ENCODE measurements at places on chromosomes 1 and 21.

GRCh38 chr1:221780175-221780574 lies 38.3 kb upstream of the DUSP10 start:
- DNase-seq: no peak

DNA sequence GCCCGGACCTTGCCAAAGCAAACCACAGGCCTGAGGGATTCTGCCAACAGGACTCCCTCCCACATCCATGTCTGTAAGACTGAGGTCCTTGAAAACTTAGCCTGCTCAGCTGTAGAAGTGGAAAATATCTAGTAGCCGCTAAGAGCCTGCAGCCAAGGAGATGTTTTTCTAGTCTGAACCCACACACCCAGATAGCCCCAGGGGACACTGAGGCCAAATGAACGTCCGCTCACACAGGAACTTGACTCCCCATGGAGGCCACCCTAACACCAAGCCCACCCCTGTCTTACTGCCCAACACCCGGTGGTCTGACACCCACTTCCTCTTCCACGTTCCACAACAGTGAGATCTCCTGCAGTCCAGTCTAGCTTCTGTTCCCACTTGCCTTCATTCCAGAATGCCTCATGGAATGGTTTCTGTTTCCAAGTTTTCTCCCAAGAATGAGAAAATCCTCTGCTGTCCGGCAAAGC lies 174.8 kb downstream of the PLPP3 start:
- DNase-seq: no peak

GRCh38 chr1:66176012-66176715 lies 357.8 kb upstream of the SGIP1 start:
- no peak for DNase-seq

DNA sequence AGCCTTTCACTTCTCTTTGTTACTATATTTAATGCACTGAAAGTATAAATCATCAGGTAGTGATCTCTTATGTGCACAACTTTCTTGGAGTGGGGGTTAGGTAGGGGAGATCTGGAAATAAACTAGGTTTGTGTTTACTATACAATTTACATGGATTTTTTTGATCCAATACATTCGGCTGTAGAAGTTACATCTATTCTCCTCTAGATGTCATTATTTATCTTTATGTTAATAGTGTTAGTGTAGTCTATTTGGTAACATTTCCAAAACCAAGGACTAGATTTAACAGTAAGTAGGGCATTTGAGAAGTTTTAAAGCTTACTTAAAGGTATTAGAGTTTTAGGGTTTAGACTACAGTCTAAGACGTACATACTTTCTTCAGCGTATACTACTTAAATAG lies 5.4 kb downstream of the VPS45 start:
- DNase-seq: no peak

GRCh38 chr1:37323486-37324377 lies 150.6 kb upstream of the ZC3H12A start:
- peak; percentile 1 for DNase-seq

GRCh38 chr1:44208226-44208625 lies 5.0 kb upstream of the DMAP1 start:
- no peak for DNase-seq

GRCh38 chr1:194644528-194644927 lies 1458.1 kb upstream of the B3GALT2 start:
- no peak for DNase-seq

GRCh38 chr1:208149776-208150514 lies 94.2 kb downstream of the PLXNA2 start:
- no peak for DNase-seq

DNA sequence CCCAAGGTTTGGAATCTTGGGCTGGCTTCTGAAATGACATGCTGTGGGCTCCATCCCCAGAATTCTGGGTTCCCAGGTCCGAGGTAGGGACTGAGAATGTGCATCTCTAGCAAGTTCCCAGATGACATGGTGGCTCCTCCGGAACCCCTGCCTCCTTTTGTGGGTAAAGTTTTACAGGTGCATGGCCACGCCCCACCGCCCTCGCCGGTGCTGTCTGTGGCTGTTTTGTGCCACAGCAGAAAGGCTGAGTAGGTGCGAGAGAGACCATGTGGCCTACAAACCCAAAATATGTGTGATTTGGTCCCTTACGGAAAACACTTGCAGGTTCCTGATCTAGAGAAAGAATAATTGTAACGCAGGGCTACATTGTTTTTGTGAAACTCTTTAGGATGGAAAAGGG lies 30.9 kb downstream of the SKI start:
- peak; percentile 58 for DNase-seq

GRCh38 chr1:6325482-6325881 lies 64.6 kb upstream of the GPR153 start:
- DNase-seq: no peak

DNA sequence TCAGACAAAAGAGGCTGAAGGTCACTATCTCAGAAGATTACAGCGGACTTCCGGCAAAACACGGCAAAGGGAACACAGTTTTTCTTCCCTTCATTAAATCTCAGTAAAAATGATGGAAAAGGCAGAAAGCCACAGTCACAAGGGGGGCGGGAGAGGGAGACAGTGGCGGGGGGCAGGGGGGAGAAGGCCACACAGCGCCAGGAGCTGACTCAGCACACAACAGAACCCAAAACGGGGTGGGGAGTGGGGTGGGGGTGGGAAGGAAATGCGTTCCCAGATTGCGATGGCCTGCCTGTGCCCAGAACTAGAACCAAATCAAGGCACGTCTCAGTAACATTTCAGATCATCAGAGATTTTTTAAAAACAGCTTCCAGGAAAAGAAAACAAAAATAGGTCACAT lies 13.4 kb downstream of the CFAP74 start:
- no peak for DNase-seq

- DNase-seq: no peak
Measured at GRCh38 chr1:3419415-3420204, 34.9 kb upstream of the ARHGEF16 start.

DNA sequence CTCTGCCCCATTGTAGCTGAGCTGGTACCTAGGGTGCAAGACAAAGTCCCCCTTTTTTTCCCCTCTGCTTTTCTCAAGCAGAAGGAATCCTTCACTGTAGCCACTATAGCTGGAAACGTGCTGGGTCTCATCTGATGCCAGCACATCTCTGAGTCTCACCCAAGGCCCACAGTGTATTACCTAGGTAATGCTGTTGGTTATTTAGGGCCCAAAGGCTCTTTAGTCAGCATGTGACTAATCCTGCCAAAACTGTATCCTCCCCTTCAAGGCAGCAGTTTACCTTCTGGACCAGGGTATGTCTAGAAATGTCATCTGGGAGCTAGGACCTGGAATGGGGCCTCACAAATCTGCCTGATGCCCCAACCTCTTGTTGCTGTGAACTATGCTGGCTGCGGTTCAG lies 423.4 kb downstream of the NUF2 start:
- DNase-seq: no peak

DNA sequence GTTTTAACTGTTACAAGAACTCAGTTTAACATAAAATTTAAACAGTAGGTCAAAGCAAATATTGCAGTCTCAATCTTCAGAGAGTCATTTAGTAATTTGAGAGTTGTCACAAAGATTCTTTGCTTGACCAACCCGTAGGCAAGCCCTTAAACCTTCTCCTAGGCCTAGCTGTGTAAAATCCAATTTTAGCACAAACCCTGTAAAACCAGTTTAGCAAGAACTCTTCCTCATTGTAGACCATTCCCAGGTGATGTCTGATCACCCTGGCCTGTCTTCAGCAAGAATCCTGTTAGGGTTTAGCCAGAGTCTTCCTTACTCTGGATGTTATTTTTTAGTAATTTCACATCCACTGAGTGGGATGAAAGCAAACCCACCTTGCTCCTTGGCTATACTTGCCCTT lies 30.1 kb downstream of the LRIG2 start:
- no peak for DNase-seq

- DNase-seq: no peak
Measured at GRCh38 chr1:115112496-115113375, 23.4 kb upstream of the TSPAN2 start.

DNA sequence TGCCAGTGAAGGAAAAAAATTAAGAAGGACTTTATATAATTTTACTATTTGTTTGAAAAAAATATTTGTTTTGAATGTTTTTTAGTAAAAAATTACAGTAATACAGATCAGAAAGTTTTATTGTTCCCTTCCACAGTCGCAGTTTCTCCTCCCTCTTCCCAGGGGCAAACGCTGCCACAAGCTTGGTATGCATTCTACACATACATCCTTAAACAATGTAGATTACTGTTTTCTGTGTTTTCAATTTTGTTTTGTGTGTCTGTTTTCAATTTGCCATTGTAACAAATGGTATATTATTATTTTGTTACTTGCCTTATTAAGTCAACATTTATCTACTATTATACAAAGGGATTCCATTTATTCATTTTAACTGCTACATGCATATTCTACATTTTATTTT lies 257.1 kb downstream of the HMCN1 start:
- no peak for DNase-seq

DNA sequence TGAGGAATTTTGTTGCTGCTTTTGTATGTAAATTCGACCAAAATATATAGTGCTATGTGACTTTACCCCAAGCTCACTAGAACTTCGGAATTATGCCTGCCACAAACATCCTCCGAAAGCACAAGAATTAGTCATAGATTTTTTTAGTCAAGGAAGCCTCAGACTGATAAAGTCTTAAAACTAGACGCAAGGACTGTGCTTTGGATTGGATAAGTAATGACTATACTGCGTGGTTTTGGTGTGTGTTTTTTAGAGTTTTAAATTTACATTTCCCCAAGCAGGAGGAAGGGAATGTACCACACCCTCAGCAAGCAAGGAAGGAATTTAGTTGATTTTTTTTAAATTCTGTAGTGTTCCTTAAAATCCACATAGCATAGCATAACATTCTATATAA lies 10.3 kb downstream of the WLS start:
- no peak for DNase-seq

DNA sequence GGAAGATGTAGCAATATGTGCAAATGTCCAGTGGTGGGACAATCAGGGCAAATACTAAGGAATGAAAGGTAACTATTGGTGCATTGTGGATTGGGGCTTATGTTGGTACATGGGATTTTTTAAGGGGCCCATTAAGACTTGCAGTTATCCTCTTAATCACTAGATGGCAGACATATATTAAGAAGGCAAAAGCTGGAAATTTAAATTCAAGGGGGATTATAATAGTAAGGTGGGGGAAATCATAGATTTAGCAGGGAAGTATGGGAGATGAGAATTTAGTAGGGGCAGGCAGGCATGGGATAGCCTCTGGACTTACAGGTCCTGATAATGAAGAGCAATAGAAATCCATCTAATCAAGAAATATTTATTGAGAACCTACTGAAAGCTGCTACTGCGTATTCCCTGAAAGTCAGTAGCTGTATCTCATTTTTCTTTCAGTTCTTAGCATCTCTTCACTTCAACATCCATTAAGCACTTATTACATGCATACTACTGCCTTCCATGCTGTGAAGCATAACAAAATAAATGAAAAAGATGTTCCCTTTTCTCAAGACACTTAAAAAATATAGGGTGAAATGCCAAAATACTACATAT lies 251.8 kb downstream of the CRB1 start:
- no peak for DNase-seq

DNA sequence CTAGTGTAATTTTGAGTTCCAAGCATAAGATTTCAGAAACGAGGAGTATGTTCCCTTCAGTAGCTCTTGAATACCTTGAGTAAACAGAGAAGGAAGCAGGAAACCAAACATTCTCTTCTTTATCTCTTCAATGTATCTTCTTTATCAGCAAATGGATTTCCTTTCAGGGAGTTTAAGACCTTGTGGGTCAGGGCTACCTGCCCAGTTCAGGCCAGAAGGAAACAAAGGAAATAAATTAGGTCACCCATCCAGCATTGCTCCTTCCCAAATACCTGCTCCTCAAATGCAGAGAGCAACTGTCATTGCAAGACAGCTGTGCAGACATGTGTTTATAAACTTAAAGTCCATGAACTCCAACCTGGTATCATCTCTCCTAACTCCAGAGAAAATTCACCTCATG lies 130.1 kb upstream of the SOD1 start:
- DNase-seq: no peak

DNA sequence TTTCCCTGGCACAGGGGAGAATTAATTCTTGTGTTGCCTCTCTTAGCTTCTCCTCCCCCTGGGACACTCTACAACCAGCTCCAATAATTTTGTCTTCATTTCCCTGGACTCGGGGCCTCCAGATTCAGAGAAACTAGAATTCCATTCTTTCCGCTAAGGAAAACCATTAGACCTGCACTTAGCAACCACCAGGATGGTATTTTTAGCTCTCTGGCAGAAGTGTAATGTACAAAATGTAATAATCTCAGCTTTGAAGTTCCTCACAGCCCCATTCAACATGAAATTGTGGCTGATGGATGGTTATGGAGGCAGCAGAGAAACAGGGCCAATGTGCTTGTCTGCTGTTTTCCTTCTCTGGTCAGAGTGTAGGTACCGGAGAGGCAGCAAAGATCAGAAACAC lies 113.8 kb downstream of the KCND3 start:
- no peak for DNase-seq

GRCh38 chr1:54547601-54548388 lies at the start of gene ACOT11:
TSS of gene ACOT11 (plus strand) at chr1:54548228. CDS start at chr1:54548310, 82 bp downstream.
- DNase-seq: no peak

GRCh38 chr1:44019466-44019948 lies 11.8 kb downstream of the SLC6A9 start:
- no peak for DNase-seq

DNA sequence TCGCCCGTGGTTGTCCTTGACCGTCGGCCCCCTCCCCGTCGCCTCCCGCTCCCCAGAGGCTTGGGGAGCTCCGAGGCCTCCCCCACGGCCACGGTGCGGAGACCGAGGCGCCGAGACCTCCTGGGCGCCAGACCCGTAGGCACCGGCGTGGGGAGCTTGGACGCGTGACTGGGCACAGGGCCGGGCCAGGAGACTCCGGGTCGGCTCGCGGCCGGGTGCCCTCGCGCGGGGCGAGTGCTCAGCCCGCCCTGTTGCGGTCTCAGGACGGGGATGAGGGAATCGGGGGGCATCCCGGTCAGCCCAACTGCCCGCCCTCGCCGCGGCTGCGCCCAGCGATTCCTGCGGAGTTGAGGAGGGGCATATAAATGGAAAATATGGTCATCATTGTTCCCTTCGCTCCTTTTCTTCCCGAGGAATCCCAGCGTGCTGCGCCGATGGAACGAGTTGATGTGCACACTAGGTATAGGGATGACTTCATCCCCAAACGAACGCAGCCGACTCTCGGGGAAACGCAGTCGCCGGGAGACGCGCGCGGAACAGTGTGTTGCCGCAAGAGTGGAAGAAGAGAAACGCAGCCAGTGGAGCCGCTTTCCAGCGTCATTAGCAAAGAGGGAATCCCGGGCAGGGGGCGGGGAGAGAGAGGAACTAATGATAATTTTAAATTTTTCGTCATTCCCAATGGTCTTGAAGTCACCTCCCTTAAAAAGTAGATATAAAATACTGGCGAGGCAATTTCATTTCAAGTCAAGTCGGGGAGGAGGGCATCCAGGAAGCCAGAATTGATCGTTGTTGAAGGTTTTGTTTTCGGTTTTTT lies 747 bp upstream of the ENAH start:
- DNase-seq: no peak

DNA sequence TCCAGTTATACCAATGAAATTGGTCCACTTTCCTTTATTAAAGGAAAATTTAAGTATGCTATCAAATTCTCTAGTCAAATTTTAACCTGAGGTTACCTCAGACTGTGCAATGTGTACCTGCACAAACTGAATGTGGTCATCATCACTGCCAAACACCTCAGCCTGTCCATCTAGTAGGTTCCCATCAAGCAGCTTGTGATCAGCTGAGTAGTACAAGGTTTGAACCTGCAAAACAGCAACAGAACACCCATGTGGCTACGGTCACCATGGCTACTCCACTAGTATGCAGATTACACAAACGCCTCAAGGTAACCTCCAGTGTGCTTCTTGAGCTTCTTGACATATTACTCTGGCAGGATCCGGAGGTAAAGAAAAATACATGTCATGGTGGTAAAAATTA lies 11.6 kb downstream of the IVNS1ABP start:
- DNase-seq: no peak
